ENCODE measurements at places on chromosomes 3 and 15.
A peak's percentile ranks its signal among the peaks of the same experiment; 100 is the strongest.

DNA sequence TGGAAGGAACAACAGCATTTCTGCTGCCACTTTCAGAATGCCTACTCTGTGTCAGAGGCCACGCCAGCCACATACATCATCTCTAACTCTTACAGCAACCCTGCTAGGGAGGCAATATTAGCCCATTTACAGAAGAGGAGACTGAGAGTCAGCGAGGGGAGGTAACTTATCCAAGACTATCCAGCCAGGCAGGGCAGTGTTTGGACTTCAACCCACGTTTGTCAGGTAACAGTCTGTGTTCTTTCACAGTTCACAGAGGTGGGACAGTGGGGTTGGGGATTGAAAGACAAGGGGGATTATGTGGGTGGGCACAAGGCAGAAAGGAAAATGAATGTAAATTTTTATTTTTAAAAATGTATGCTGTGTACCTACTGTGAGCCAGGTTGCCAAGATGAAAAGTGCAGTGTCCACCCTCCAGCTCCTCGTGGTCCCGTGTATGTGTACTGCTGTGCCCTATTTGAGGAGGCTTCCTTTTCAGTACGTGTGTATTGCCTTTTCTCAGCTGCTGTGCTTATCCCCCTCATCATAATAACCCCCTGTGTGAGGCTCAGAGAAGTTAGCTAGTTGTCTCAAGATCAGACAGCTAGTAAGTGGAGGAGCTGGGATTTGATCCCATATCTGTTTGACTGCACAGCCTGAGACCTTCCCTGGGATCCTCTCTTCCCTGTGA lies 16.5 kb upstream of the ATP2B2 start:
- DNase-seq: no peak

DNA sequence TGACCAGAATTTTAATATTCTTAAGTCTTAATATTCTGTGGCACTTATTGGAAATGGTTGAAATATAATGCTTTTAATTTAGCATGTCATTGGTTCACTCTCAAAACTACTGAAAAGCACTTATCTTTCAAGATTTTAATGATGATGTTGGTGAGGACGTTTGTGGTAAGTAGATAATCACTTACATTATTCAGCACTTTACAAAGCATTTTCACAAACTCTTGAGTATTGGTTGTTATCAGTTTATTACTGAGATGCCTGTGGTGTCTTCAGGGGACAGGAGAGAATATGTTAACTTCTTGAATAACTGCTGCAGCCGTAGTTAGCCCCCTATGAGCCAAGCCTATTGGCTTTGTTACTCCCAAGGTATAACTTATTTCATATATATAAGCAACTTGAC lies 15.2 kb downstream of the TGFBR2 start:
- DNase-seq: no peak

DNA sequence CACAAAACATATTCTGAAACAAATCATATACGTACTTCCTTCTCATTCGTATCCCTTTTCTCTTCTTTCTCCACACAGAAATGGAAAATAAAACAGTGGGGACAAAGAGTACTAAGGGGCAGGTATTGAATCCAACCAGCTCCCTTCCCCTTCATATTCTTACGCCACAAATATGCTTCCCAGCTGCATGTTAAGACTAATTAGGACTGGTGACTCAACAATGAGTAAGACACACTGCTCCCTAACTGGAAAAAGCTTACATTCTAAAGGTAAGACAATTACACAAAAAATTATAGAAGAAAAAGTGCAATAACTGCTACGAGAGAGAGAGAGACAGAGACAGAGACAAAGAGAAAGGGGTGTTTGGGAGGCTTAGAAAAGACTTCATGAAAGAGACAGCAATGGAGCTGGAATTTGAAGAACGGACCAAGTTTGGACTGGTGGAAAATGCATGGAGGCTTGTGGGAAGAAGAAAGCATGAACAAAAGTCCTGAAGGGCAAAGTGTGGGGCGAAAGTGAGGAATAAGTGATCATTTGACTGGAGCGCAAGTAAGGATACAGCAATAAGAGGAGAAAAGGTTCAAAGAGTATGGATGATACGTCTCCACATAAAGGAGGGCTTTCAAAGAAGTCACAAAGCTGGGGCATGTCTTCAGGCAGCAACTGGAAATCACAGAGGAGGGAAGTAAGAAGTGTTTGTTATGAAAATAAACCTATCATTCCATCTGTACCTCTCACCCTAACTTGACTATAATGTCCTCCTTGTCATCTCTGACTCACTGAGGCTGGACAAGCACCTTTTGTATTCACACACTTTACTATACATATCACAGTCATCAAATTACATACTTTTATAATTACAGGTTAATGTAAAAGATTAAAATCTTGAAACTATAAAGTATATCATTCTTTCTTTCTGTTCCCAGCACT lies 49.2 kb downstream of the RYK start:
- peak; percentile 47 for DNase-seq

- no peak for DNase-seq
Measured at GRCh38 chr3:127775398-127776109, 46.8 kb downstream of the MGLL start.

DNA sequence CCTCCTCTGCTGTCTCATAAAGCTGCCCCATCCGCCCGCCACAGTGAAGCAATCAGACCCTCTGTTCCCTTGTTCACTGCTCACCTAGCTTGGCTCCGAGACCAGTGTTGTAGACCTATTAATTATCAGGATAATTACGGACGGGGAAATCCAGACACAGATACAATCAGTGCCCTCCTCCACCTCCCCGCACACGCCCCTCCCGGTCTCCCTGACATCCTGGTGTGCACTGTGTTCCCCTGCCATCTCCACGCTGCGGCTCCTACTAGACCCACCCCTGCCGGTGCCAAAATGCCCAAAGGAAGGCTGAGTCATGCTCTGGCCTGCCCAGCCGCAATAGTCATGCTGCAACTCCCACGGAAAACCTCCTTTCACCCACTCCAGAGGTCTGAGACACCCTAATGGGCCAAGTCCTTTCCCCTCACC lies 277.3 kb upstream of the TLE3 start:
- no peak for DNase-seq

DNA sequence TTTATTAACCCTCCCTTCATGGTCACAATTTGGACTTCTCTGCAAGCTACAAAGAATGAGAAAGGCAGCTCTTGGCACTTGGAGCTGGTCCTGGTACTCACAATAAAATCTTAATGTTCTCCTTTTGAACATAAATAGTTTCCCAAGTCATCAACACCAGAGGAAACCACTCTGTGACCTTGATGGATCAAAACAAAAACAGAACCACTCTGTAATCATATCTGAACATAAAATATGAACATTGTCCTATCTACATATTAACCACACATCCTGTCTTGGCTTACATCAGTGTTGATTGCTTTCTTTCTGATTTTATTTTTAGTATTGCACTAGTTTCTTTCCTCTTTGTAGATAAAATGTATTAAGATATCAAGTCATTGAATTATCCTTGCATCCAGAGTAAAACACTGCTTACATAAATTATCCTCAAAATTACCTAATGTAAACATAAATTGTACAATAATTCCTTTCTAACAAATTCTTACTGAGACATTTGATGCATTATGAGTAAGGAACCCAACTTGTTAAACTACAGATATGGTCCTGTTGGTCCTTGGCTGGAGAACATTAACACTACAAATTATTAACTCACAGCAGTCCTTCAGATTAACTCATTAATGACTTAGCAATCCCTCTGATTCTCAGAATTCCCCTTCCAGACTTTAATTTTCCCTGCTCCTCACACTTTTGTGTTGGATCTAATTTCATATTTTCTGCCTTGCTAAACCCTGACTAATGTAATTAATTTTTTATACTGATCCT lies 860.5 kb downstream of the DIPK2A start:
- no peak for DNase-seq

DNA sequence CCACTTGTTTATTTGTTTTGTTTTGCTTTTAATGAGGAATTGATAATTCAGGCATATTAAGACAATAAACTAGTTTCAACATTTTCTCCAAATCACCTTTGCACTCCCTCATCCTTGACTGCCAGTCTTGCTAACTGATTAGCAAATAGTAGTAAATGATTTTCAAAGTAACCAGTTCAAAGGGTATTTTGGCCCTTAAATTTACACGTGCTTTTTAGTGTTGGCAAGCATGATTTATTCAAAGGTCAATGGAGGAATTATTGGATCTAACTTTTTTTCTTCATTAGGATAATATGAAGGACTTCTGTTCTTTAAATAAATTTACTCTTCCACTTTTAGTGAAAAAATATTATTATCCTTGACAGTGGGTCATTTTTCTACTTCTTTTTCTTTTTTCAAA lies 53.8 kb downstream of the BCHE start:
- DNase-seq: no peak

- DNase-seq: no peak
Measured at GRCh38 chr3:47647550-47647949, 68.9 kb upstream of the CSPG5 start.

DNA sequence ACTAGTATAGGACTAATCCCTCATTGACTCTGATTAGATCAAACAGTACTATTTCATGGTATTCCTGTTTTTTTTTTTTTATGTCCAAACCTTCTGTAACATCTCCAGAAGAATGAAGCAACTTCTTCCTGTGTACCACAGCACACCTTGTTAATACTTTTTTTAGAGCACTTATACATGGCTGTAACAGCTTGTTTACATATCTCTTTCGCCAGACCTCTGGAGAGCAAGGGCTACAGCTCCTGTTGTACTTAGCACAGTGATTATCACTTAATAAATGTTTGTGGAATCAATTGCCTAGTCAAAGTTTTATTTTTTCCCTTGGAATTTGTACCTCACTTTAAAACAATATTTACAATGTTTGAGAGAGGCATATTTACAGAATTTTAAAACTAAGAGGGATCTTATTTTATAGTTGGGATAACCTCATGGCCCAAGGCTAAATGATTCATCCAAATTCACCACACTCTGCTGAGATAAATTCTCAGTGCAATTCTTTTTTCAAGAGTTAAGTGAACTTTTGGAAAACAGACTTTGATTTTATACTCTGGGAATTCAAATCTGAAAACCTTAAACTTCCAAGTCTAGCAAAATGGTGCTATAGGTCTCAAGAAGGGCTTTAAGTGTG lies 9.2 kb upstream of the GATM start:
- DNase-seq: no peak

GRCh38 chr3:70291097-70291482 lies 21.3 kb downstream of the MDFIC2 start:
- no peak for DNase-seq

DNA sequence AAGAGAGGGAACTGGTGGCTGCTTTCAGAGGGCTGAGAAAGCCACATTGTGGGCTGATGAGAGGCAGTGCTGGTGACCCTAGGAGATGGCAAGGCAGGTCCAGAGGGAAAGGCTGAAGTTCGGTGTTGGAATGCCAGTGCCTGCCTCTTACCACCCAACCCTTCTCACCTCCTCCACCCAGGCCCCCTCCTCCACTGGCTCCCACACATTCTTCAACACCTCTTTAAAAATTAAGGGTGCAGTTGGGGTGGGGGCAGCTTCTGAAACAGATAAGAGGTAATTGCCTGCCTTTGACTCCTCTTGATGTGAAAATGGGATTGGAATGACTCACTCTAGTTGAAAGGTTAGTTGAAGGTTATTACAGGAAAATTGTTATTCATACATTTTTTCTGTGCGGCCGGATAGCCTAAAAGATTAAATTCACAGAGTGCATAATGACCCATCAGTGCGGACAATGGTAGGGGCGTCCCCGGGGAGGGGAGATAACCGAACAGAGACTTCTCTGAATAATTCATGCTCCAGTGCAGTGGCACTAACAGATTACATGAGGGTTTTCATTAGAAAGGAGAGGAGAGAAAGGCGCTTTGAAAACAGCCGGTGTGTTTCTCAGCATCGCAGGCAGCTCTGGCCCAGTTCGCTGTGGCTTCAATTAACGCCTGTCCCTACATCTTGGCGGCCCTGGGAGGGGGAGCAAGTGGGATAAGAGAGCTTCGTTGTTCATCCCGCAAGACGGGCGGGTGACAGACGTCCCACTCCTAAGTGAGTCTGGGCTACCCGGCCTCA lies 212.4 kb downstream of the TLE3 start:
- no peak for DNase-seq

- peak; percentile 39 for DNase-seq
Measured at GRCh38 chr3:14143271-14144225, 18.7 kb downstream of the TMEM43 start.

GRCh38 chr3:53269888-53270880 lies 14.4 kb upstream of the TKT start:
- peak; percentile 67 for DNase-seq

- DNase-seq: no peak
Measured at GRCh38 chr3:185409957-185410356, 47.0 kb downstream of the MAP3K13 start.

DNA sequence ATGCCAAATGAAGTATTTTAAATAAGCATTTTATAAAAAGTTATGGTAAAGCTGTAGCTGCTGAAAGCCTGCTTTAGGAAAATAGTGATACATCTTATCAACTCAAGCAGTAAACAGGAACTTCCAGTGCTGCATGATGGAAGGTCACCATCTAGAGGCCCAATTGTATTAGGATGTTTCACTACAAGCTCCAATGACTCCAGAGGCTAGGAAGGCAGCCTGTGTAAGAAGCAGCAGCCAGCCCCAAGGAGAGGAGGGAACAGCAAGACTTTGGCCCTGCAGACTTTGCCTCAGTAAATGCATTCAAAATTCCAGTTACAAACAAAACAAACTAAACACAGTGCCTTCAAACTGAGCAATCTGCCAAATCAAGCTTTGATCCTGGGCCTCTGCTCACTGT lies 32.1 kb downstream of the ILDR1 start:
- DNase-seq: peak; percentile 34

GRCh38 chr15:22888120-22888859 lies 49.8 kb downstream of the NIPA2 start:
- peak; percentile 86 for DNase-seq

- no peak for DNase-seq
Measured at GRCh38 chr3:29565236-29565635, 284.4 kb downstream of the RBMS3 start.

DNA sequence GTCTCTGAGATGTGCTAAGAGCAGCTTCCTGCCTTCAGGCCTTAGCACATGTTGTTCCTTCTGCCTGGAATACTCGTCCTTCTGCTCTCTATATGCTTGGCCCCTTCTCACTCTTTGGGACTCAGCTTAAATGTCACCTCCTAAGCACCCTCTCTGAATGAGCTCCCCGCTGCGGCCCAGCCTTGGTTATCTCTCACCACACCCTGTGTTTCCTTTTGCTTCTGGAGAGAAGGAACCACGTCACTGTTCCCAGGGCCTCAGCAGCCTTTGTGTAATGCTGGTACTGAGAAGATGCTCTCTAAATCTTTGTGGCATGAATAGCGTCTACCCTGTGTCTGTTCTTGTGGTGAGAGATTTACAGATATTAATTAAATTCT lies 2.2 kb downstream of the FAH start:
- no peak for DNase-seq

DNA sequence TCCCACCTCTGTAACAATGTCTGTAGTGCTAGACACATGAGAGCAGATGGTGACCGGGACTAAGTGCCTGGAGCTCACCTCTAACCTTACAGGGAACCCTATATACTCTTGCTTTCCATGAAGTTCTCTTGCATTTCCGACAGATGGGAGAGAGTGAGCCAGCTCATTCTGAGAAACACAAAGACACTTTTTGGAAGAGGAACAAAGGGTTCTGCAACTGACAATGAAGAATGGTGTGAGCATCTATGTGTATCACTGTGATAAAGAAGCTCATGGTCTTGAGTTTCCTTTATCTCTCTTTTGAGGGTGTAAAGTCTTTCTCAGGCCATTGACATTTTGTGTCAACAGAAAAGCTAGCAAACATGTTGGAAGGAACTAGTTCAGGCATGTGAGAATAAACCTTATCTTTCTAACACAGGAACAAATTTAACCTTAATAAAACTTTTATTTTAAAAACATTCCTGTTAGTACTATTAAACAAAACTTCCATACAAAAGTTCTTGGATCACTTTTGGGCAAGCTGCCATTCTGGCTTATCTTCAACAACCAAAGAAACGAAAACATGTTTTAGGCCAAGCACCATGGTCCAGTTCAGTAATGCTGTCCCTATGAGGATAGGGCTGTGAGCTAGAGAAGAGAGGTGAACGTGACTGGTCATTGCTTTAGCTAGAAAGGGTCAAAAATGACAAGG lies 142.7 kb downstream of the THRB start:
- DNase-seq: no peak

All from RKO (cell line).